RKO (cell line): ENCODE measurements at places on chromosomes 12 and 14.

DNA sequence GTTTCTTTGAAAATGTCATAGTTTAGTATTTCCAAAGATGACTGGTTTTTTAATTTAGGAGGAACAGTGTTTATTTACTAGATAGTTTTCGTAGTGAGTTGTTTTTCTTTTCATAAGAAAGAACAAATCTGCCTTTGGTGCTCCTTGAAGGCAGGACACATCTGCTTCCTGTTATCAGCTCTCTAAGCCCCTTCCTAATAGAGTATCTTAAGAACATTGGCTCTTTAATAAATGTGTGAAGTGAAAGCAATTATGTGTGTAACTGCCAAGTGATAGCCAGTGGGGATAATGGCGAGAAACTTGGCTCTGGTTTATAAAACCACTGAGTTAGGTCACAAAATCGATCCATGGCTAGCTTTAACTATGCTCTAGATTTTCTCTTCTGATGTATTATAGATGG is 23.5 kb upstream of the PPFIBP1 start:
- DNase-seq = no peak

- no peak for DNase-seq
Observed at GRCh38 chr14:61733972-61734371, 28.2 kb upstream of the SNAPC1 start.

GRCh38 chr12:65670775-65671174 is 153.5 kb upstream of the HMGA2 start:
- DNase-seq = peak; percentile 58

DNA sequence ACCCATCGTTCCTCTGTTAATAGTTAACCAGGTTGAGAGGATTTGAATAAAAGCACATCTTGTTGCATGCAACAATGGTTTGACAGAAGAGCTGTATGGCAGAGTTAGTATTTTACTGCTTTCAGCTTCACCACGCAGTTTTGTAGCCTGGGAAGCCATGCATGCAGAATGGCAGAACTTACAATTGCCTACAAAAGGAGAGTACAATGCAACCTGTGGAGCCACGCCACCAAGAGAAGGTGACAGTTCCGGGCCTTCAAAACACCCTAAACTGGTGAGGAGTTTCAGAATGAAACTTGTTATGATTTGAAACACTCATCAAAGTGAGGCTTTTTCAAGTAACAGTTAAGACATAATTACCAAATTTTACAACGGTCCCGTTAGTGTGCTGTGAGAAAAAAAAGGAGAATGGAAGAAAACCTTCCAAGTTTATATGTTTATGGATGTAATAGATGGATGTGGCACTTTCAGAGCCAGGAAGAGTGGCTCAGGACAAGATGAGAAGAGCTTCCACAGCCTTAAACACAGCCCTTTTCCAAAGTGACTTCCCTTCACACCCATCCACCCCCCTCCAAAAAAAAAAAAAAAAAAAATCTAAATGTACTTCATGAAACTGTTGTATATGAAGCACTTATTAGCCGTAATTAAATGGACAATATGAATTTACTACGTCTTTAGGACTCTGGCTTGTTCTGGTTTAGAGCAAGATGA is 158.7 kb downstream of the EGLN3 start:
- no peak for DNase-seq

DNA sequence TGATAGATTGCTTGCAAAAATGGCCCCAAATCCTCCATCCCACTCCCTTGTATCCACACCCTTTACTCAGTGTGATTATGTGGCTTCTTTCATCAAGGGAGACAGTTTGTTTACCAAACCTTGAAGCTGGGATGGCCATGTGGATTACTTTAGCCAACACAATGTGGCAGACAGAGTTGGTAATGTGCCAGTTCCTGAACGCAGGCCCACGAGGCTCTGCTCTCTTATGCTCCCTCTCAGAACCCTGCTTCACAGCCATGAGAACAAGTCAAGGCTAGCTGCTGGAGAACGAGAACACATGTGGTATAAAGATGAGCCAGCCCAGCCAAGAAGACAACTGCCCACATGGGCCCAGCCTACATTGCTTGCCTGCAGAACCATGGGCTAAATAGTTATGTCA is 162.3 kb downstream of the NDUFA12 start:
- no peak for DNase-seq

- DNase-seq = no peak
Observed at GRCh38 chr12:15688202-15688736, 100.9 kb downstream of the EPS8 start.

DNA sequence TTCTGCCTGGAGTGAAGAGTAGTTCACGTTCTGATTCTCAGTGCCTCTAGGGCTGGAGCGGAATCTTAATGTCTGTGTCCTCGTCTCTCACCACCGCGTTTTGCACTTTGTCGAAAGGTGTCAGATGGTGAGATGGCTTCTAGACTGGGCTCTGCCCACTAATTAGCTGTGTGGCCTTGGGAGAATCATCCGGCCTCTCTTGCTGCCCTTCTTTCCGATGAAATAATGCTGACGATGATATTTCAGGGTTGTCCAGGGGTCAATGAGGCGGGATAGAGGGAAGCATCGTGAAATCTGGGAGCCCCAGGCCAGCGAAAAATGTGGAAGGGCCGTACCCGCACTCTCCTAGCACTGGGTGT is 811 bp upstream of the GALNT16 start:
- DNase-seq = no peak

DNA sequence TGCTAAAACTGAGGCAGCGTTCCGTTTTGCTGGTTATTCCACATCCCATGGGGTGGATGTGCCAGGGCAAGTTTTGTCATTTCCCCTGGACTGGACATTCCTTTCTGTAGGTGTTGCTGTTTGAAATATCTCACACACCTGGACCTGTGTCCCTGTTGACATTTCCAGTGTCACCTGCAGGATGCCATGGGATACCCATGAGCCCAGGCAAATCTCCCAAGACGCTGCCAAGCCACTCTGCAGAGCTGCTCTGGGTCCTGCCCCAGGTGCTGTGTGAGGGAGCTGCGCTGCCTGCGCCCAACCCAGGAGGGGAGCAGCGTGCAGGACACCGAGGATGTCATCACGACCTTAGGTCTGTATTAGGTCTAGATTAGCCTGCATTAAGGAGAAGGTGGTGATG is 5.2 kb upstream of the PACS2 start:
- DNase-seq = no peak

- DNase-seq = no peak
Observed at GRCh38 chr14:30573966-30574365, 15.0 kb downstream of the G2E3 start.

- DNase-seq = peak; percentile 3
Observed at GRCh38 chr14:56044196-56044595, 74.0 kb upstream of the PELI2 start.

- peak; percentile 39 for DNase-seq
Observed at GRCh38 chr12:58529897-58530741, 390.2 kb downstream of the LRIG3 start.

GRCh38 chr14:29724991-29725390 is 202.7 kb downstream of the PRKD1 start:
- peak; percentile 20 for DNase-seq

GRCh38 chr12:52949413-52950331 is 754 bp downstream of the KRT18 start:
- peak; percentile 99 for DNase-seq

GRCh38 chr14:64623554-64624165 is 73.9 kb downstream of the PPP1R36 start:
- DNase-seq = no peak

- no peak for DNase-seq
Observed at GRCh38 chr12:113341535-113341934, 6.6 kb upstream of the SLC8B1 start.

DNA sequence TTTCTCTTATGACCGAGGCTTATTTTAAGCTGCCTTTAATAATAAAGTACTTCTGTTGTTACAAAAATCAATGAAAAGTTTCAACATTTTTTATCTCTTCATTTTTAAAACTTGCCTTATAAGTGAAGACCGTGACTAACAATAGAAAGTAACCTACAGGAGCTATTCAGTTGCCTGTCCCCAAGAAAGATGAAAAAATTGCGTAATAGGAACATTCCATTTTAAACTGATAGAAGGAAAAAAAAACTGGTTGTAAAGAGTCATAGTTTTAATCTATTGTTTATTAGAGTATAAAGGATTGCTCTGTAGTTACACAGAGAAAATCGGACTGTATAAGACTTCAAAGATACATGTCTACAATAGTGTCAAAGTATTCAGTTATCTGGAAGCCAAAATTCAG is 83.3 kb downstream of the DAAM1 start:
- DNase-seq = no peak

DNA sequence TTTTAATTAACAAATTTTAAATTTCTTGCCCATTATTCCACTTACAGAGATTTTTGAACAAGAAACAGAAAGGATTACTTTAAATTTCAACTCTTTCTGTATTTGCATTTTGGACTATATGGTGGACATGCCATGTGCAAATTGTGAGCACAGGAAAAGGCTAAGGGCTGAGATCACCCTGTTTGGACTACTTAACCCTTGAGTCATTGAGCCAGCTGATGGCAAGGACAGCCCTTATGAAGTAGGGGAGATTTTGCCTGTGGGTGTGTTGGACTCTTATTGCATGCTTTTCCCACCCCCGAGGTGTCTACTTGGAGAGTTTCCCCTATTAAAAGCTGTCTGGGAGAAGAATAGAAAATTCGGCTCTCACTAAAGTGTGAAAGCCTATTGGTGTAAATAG is 17.2 kb downstream of the DERA start:
- peak; percentile 79 for DNase-seq

- DNase-seq = no peak
Observed at GRCh38 chr14:30317729-30318128, 241.2 kb upstream of the G2E3 start.

DNA sequence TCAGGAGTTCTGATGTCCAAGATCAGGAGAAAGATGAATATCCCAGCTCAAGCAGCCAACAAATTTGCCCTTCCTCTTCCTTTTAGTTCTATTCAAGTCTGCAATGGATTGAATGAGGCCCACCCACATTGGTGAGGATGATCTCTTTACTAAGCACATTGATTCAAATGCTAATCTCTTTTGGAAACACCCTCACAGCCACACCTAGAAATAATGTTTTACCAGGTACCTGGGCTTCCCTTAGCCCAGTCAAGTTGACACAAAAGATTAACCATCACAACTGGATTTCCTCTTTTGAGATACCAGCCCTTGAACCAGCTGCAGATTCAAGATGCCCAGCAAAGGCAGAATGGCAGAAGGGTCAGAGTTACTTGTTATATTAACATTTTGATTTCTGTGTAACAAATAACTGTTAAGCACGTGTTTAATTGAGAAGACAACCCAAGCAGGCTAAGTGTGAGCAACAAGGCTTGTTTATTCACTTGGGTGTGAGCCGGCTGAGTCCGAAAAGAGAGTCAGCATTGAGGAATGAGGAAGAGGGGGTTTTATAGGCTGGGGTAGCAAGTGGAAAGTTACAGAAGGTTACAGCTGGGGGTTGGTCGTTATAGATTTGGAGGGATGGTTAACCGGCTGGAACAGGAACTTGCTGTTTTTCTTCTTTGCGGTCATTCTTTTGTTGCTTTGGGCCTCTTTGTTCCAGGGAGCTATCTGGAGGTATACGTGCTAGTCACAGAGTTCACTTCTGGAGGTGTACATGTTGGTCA is 180.3 kb downstream of the EMP1 start:
- DNase-seq = no peak

DNA sequence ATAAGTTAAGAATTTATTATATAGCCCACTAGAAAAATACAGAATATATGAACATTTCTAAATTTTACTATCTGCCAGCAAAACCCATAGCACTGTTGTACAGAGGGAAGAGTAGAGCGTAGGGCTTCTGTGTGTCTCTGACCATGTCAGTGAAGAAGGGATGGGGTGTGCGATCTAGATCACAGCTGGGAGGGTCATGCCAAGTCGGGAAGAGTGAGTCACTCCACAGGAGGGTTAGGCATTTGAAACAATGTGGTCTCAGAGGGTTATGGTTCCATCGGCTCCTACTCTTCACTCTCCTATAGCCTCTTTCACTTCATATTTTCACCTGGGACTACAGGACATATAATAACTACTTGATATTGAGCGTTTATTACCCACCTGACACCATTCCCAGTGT is 185.1 kb upstream of the DDHD1 start:
- no peak for DNase-seq

- no peak for DNase-seq
Observed at GRCh38 chr12:19574601-19575000, 135.3 kb downstream of the AEBP2 start.

- DNase-seq = peak; percentile 30
Observed at GRCh38 chr14:71739273-71739990, 192.8 kb upstream of the RGS6 start.

DNA sequence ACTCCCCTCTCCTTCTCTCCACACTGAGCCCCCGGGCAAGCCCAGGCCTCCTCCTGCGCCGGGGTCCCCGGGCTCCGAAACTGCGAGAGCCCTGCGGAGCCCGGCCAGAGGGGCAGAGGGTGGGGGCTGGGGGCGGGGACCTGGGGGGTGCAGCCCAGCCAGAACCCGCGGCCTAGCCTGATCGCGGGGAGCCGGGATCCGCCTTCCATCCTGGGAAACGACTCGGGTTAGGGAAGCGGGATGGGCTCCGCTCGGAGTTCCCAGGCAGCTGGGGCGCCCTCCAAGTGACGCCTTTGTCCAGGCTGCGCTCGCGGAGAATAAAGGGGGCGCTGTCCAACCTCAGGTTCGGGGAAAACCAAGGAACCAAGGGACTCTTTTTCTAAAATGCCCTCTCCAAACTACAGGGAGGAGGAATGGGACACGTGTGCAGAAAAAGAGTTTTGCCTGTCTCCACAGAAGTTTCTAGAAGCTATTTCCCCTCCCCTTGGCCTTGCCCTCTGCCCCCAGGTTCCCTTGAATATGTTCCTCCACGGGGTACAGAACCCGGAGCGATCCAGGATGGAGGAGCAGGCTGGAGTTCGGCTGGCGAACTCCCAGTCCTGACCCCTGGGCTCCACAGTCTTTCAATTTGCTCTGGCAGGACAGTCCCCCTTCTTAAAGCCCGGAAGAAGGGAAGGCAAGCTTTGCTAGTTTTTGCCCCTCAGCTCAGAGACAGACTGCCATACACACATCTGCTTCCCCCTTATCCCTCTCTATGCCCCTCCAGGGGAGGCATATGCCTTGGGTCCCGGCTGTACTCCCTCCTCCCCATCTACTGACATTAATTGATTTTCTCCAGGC is 13.9 kb downstream of the NKX2-1 start:
- no peak for DNase-seq

GRCh38 chr12:105580821-105581352 is 250.4 kb downstream of the C12orf75 start:
- no peak for DNase-seq

DNA sequence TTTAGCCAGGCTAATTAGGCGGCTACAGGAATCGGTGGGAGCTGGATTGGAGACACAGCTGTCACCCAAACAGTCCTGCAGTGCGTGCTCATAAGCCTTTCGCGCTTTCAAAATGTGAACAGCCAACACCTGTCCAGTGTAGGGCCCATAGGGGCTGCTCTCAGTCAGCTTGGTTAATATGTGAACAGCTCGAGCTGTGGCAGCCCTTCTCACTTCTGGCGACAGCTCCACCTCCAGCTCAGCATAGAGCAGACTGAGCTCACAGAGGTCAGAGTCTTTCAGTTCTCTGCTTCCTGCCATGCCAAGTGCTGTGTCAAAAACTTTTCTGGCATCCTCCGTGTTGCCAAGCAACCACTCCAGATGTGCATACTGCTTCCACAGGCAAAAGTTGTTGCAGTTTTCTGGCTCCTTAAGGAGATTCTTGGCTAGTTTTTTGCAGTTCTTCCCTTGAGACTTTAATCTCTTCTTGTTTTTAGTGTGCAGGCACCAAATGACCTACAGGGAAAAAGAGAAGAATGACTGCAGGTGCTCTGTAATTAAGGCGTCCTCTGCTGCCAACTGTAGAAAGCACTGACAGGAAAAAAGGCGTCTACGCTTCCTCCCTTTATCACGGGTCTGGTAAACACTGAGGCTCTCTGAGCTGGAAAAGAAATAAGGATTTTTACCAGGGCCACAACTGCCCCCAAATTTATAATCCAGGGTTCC is 32.5 kb downstream of the PSMC1 start:
- DNase-seq = no peak

GRCh38 chr14:60648934-60649874 is at the start of gene SIX1:
Gene SIX1 (minus strand): TSS chr14:60649477. CDS start chr14:60649189, 288 bp downstream.
- DNase-seq = no peak
